ENCODE measurements at places on chromosomes 11 and 22. TPM values are rescaled to one million over a fixed set of nuclear protein-coding genes. Genes with fewer than 3 reads are reported as not detected.

GRCh38 chr11:7611411-7611810 lies 61.9 kb downstream of the CYB5R2 start:
- peaks cover 18% of the 10 kb centered on the region for H3K4me1 ChIP-seq
- no peak overlapping the region for H3K27ac ChIP-seq
- no peak for DNase-seq

DNA sequence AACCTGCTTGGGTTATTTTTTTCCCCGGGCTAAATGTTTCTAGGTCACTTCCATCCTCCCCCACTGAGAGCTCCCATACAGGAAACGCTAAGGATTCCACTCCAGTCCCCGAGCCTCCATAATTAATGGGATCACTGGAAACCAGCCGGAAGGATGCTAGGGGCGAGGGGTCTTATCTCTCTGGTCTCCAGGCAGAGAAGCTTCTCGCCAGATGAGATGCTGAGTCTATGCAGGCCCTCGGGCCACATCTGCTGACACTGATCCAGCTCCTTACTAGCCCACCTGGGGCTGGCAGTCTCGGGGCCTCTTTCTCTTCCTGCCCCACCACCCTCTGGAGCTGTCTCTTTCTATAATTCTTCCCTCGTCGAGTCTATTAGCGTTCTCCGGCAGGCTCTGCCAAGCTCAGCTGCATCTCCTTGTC lies 125.9 kb upstream of the SYT13 start:
- DNase-seq = no peak
- H3K36me3 ChIP-seq = no peaks in the 10 kb centered on the region
- H3K4me3 ChIP-seq = no peak overlapping the region
- H3K27me3 ChIP-seq = peaks cover 56% of the 10 kb centered on the region

DNA sequence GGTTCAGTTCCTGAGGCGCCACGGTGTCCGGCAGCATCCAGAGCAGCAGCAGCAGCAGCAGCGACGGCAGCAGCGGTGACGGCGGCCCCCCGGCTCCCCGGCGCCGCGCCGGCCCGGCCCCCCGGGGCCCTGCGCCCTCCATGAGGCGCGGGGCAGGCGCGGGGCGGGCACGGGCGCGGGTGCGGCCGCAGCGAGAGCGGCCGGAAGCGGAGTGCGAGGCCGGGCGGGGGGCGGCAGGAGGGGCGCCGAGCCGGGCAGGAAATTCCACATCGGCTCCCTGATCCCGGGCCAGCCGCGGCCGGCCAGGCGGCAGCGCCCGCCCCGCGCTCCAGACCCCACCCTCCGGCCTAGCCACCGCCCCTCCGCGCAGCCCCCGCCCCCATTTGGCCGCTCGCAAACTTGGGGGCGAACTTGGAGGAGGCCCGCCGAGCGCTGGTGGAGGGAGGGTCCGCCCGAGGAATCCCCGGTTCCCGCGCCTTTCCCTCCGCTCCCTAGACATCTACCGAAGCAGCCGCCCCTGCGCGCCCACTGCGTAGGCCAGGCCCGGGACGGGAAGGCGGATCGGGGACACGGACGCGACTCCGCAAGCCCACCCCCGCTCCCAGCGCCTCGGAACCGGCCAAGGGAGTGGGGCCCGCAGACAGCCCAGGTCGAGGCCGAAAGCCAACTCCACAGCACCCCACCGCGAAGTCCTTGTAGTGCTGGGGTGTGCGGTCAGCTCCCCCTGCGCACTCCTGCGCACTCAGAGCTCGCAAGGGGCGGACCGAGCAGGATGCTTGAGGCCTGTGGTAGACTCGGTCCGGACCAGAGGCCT lies at the start of gene SCARF2:
Gene SCARF2, minus strand, starts transcription at position 213 of the 814 bp plus-strand sequence. Its CDS starts 71 bp downstream, at position 142.
- no peak within 1 kb of the TSS for H3K27ac ChIP-seq
- H3K4me3 ChIP-seq = peak within 1 kb of the TSS; percentile 54
- H3K4me1 ChIP-seq = no peaks in the 10 kb centered on the region
- H3K36me3 ChIP-seq = no peaks in the 10 kb centered on the region
- peak; percentile 81 for DNase-seq
- peaks cover 77% of the 10 kb centered on the region for H3K27me3 ChIP-seq

DNA sequence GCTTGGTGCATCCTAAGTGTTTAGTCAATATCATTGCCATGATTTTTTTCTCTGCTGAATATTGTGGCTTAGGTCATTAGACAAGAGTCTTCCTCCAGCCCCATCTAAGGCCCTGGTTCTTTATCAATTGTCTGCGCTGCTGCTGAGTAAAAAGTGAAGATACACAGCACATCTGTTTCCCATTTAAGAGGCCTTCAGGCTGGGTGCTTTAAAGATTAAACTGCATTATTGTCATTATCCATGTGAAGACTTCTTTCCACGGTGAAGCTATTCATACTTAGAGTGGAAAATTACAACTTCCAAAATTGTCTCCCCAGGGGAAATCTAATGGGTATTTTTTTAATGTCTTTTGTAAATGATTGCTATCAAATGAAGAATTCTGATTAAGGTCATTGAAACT lies 719.8 kb upstream of the LRRC4C start:
- no peaks in the 10 kb centered on the region for H3K4me1 ChIP-seq
- H3K27ac ChIP-seq = no peak overlapping the region
- no peak for DNase-seq
- no peaks in the 10 kb centered on the region for H3K27me3 ChIP-seq
- no peaks in the 10 kb centered on the region for H3K36me3 ChIP-seq

DNA sequence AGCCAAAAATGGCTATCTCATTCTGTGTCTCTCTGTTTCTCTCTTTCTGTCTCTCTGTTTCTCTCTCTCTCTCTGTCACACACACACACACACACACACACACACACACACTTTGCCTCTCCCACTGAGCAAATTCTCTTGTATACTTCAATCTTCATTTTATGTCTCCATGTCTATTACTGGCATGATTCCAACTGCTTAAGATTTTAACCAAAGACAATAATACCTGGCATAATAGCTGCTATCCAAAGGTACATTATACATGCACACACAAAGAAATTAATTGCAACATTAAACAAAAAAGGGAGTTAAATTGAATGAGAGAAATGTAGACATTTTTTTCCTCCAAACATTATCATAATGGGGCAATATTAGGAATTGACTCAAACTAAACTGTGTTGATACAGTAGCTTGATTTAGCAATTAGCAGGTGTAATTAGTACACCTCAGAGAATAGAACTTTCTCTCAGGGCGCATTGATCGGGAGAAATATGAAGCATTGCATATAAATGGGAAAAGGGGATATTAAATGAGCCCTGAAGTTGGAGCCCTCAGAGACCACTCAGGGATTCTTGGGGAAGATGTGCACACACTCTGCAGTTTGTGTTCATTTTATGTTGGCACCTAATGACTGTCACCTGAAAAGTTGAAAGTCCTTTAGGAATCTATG lies 17.4 kb upstream of the SLC1A2 start:
- H3K27ac ChIP-seq = no peak overlapping the region
- peaks cover 5% of the 10 kb centered on the region for H3K4me1 ChIP-seq
- no peak overlapping the region for H3K4me3 ChIP-seq
- no peak for DNase-seq
- peaks cover 42% of the 10 kb centered on the region for H3K36me3 ChIP-seq

- H3K36me3 ChIP-seq = no peaks in the 10 kb centered on the region
- H3K4me3 ChIP-seq = no peak overlapping the region
- H3K27ac ChIP-seq = no peak overlapping the region
- no peaks in the 10 kb centered on the region for H3K4me1 ChIP-seq
- DNase-seq = no peak
Measured at GRCh38 chr22:19040888-19041703, 81.1 kb downstream of the DGCR2 start.

- peak; percentile 81 for DNase-seq
- H3K4me3 ChIP-seq = no peak overlapping the region
- peaks cover 17% of the 10 kb centered on the region for H3K27me3 ChIP-seq
- H3K4me1 ChIP-seq = no peaks in the 10 kb centered on the region
Measured at GRCh38 chr22:19035474-19036228, 86.6 kb downstream of the DGCR2 start.

Gene BAIAP2L2
- total RNA-seq = 2.6 TPM

Gene C11orf87
- total RNA-seq = not detected

Gene NNMT
- total RNA-seq = 1.7 TPM
